D721Med (cell line): ENCODE measurements at places on chromosomes 1 and 21.

DNA sequence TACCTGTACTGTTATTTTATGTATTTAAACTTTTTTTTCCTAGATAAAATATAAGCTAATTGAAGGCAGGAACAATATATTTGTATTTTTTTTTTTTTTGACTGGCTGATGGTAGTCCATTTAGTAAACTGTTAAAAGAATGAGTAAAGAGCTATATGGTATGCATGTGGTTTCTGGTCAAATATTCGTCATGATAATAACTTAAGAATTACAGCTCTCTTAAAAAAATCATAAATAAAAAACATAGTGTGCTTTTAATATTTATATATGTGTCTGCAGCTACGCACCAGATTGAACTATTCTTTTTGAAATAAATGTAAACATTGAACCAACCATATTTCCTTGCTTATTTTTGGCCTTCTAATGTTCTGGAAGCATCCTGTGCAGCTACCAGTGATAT, 272.3 kb upstream of the C1orf105 start:
- no peak for DNase-seq

GRCh38 chr1:6511561-6512244, 20.2 kb upstream of the PLEKHG5 start:
- DNase-seq = no peak

DNA sequence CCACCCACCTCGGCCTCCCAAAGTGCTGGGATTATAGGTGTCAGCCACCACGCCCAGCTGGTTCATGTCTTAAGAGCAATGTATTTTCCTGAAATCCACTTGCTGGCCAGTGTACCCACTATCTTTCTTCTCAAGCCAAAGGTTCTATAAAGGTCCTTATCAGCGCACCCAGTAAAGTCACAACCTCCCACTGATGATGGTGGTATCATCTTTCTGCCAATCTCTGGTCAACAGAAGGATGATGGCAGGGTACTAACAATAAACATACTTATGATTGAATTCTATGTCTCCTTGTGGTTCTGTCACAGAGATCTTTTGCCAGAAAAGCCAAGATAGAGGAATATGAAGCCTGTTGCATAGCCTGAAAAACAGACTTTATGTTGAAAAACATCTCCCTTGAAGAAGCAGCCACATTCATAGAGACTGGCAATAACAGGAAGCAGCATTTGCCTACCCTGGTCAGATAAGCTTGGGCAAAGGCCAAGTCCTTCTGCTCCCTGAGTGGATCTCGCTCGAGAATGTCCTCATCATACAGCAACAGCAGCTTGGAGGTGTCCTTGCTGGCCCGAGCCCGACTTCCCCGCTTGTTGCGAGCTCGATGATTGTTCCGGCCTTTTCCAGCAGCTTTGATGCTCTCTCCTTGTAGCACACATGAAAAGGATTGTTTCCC, 73.0 kb downstream of the DAP3 start:
- no peak for DNase-seq

DNA sequence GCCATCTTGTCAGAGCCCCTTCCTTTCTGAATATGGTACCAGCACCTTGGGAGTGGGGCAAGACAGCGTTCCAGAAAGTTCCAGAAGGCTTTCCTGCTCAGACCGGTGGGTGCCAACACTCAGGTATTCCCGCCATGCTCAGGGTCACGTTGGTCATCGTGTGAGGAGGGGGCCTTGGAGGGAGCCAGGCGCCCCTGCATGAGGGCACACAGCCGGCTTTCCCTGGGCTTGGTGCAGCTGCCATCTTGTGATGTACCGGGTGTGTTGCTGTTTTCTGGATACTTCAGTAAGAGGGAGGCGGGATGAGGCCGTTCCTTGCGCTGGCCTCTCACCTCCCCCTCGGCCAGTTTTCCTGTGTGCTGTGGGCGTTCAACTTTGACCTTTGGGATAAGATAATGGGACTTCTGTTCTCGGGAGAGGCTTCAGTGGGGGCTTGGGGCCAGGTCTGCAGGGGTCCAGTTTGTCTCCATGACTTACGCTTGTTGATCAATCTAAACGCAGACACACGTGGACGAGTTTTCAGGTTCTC, 69.7 kb downstream of the PRDM16 start:
- DNase-seq = no peak

- DNase-seq = no peak
These were observed 80.6 kb upstream of the IPO9 start for GRCh38 chr1:201748335-201748734.

DNA sequence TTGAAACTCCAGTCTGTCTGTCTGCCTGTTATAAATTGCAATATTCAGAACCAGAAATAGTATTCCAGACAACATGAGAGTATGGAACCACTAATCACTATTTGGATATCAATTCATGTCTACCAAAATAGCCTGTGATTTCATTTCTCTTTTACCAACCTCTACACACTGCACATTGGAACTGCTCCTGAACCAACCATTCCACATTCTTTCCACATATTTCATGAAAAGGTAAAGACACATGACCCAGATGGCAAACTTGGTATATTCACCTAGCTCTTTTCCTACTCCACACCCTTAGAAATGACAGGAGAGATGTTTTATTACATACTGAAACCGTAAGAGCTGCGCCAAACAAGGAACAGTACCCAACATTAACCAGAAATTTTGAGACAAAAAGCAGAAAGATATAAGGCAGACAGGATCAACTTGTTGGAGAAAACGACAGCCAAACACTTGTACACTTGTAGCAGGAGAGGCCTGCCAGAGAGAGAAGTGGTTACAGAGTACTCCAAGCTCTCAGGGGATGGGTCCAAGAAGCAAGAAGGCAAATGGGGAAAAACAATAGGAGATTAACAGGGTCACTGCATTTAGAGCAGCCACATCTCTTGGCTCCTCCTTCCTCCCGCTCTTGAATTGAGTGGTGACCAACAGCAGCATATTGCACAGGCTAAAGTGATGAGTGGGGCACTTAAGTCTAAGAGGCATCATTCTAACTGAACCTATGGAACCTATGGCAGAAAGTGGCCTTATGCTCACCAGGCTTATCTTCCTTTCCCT, 148.7 kb downstream of the SETD4 start:
- DNase-seq = no peak

- DNase-seq = no peak
These were observed 27.7 kb upstream of the NGF start for GRCh38 chr1:115365738-115366137.

- no peak for DNase-seq
These were observed 52.7 kb downstream of the ELF3 start for GRCh38 chr1:202063093-202063492.

DNA sequence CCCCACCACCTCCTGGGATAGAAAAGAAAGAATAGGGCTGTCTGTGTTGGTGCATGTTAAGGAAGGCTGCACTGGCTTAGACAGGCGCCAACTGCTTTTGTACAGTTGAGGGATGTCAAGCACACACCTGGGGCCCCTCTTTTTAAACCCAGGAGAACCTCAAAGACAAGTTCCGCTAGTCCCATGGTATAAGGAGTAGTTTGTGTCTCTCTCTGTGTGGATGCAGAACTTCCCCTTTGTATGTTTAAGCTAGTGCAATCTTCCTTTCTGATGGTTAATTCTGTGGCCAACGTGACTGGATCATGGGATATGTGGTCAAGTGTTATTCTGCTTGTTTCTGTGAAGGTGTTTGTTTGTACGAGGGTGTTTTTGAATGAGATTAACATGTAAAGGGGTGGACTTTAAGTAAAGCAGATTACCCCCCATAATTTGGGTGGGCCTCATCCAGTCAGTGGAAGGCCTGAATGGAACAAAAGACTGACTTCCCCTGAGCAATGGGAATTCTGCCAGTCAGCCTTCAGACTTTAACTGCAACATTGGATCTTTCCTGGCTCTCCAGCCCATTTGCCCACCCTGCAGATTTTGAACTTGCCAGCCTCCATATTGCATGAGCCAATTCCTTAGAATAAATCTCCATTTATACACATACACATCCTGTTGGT, 9.5 kb upstream of the DUSP10 start:
- DNase-seq = no peak

DNA sequence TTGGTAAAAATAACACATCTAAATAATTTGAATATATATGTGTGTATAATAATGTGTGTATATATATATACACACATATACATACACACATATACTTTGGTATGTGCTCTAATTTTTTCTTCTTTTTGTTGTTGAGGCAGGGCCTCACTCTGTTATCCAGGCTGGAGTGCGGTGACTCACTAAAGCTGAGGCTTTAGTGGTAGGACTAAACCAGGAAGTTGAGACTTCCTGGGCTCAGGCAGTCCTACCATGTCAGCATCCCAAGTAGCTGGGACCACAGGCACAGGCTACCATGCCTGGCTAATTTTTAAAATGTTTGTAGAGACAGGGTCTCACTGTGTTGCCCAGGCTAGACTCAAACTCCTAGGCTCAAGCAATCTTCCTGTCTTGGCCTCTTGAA, 46.7 kb upstream of the CXADR start:
- no peak for DNase-seq

- DNase-seq = no peak
These were observed 307.6 kb upstream of the VAMP3 start for GRCh38 chr1:7463526-7463925.

DNA sequence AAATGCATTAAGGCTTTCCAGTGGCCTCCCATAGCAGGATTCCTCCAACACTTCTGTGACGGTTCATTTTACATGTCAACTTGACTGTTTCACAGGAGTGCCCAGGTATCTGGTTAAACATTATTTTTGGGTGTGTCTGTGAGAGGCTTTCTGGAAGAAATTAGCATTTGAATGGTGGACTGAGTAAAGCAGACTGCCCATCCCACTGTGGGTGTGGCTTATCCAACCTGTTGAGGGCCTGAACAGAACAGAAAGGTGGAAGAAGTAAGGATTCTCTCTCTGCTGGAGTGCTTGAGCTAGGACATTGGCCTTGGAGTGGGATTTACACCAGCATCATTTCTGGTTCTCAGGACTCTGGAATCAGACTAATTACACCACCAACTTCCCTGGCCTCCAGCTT, 85.6 kb downstream of the RGS7 start:
- DNase-seq = no peak

- DNase-seq = no peak
These were observed 125.3 kb upstream of the CD34 start for GRCh38 chr1:208036106-208036808.

GRCh38 chr1:229980009-229980408, 87.0 kb upstream of the GALNT2 start:
- DNase-seq = no peak

DNA sequence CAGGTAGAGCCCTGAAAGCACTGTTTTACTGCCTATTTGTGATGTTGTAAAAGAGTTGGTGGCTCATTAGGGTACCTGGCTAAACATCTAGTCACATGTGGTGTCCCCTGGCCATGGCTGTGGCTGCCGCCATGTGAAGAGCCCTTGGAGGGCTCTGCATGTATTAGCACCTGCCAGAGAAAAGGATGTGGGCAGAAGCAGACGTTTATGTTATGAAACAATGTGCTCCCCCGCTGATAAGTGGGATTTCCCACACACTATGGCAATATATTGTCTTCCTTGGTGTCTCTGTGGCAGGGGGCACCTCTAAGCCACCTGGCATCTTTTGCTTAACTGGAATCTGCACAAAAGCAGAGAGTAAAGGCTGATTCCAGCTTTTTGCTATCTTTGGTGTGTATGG, 9.6 kb downstream of the TENT5C start:
- no peak for DNase-seq

GRCh38 chr1:101316799-101317198, 80.0 kb downstream of the S1PR1 start:
- DNase-seq = no peak

- no peak for DNase-seq
These were observed 42.4 kb downstream of the ABL2 start for GRCh38 chr1:179187043-179187442.

GRCh38 chr1:27133158-27133557, 21.8 kb downstream of the SLC9A1 start:
- DNase-seq = no peak

GRCh38 chr1:175015243-175015642, 8.0 kb downstream of the MRPS14 start:
- no peak for DNase-seq

DNA sequence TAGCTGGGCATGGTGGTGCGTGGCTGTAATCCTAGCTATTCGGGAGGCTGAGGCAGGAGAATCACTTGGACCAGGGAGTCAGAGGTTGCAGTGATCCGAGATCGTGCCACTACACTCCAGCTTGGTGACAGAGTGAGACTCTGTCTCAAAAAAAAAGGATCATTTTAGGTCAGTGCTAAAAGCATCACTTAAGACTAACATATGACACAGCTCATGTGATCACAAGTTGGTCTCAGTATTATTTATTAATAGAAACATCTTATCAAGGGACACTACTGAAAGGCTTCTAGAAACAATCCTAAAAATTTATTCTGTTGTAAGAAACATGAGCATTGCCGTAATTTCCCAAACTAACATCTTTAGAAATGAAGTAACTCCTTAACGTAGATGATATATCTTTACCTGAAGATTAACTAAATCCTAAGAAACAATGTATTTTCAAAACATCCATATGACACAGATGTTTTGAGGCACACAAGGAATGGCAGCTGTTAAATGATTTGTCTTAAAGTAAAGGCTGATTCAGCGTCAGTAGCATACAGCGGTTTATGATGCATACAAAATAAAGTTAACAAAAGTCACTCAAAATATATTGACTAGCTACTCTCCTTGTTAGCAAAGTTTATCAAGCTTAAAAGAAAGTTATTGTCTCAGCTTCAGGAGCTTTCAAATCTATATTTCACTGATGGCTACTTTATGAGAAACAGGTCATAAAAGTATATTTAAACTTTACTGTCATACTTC, 2.6 kb downstream of the NIBAN1 start:
- DNase-seq = no peak

DNA sequence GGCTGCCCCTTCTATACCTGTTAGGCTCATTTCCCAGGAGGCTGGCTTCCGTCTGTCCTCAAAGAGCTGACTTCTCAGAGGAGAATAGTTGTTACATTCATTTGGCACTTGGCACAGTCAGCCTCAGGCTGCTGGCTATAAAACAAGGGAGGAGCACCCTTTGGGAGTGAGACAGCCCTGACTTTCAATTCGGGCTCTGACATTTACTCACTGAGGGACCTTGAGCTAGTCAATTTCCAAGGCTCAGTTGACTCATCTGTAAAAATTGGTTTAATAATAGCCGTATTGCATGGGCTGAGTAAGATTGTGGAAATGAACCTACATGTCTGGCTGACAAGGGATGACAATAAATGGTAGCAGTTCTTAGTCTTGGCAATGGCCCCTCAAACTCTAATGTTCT, 13.7 kb downstream of the ALX3 start:
- DNase-seq = no peak

DNA sequence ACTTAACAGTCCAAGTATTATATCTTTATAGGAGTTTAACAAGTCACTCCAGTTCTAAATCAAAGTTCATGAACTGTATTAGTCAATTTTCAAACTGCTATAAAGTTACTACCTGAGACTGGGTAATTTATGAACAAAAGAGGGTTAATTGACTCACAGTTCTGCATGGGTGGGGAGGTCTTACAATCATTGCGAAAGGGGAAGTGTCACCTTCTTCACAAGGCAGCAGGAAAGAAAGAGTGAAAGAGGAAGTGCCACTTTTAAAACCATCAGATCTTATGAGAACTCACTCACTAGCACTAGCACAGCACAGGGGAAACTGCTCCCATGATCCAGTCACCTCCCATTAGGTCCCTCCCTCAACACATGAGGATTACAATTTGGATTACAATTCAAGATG, 70.0 kb downstream of the CLCA4 start:
- no peak for DNase-seq

- no peak for DNase-seq
These were observed 5.9 kb upstream of the VCAM1 start for GRCh38 chr1:100713626-100714025.

GRCh38 chr1:29607236-29607635, 370.9 kb downstream of the PTPRU start:
- no peak for DNase-seq

GRCh38 chr1:182629499-182630096, 25.4 kb upstream of the RGS16 start:
- no peak for DNase-seq
